Inflammatory macrophage (primary cell): ENCODE measurements at places on chromosomes 6 and 20.

DNA sequence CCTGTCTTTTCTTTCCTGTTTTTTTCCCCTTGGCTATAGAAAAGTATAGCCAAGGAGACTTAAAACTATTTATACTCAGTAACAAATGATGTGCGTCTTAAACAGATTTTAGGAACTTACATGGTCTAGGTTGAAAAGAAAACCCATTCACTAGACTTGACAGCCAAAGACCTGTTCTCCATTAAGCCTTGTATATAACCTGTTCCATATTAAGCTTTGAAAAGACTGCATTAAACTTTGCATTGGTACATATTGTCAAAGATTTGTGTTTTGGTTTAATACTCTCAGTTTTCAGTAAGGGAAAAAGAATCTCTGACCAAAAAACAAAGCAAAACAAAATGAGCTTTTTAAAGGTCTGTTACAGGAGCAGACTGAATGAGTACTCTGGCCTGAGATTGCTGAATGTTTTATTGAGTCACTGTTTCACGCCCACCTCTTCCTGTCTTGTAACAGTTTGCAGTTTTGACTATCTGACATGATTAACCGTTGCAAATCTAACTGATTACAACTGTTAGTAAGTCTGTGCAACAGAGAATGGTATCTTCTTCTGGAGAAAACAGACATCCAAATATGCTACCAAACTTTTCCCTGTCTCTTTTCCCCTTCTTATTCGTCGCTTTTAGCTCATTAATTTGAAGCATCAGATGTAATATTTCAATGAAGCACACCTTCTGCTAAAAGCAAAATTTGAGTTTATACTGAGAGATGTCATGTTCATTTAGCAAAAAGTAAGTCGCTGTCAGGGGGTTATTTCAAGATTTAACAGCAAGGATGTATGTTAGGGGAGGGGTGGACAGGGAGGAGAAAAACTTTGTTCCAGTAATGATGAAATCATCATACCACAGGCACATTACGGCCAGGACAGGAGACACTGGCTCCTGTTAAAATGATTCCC is 59.1 kb upstream of the SUPT3H start:
- peak; percentile 89 for DNase-seq

DNA sequence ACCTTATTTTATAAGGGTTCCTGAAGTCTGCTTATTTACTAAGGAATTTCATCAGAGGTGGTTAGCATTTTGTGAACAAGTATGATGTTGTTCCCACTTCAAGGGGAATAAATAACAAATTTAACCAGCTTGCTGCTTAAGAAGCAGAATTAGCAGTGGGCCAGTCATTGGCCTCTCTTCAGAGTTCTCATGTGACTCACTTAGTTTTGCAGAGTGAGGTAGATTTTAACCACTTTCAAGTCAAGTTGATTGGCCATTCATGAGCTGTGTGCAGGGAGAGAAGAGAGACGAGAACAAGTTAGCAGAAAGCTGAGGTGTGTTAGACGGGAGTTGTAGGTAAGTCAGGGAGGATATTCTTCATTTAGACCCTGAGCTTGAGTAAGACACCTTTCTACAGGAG is 18.1 kb downstream of the TOP1 start:
- DNase-seq: no peak

DNA sequence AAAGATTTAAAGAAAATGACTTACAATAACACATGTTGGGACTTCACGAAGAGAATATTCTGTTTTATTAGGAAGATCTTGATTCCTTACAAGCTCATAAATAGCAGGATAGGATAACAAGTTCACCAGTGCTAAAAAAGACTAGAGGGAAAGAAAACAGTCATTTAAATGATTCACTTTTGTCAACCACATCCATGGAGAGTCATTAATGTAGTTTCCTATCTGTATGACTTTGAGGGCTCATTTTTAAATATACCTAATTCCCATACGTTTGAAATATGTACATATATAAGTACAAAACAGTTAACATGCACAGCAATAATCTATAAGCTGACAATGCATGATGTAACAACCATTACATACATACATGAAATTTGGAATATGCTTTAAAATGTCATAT is 111.1 kb downstream of the TBC1D32 start:
- DNase-seq: no peak

DNA sequence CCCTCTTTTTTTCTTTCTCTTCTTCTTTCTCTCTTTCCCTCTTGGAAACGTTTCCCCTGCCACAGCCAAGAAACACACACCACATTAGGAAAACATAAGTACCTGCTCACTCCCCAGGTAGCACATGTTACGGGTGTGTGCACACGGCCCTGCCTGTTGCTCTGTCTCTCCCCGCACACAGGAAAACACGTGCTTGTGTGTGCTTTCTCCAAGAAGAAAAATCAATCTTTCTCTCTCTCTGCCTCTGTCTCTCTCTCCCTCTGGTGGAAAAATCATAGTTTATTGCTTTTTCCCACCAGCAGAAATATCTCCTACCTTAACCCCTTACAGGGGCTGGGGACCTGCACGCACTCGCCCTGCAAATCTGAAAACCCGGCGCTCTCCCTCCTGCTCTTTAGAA is 102.3 kb downstream of the EDN3 start:
- no peak for DNase-seq

DNA sequence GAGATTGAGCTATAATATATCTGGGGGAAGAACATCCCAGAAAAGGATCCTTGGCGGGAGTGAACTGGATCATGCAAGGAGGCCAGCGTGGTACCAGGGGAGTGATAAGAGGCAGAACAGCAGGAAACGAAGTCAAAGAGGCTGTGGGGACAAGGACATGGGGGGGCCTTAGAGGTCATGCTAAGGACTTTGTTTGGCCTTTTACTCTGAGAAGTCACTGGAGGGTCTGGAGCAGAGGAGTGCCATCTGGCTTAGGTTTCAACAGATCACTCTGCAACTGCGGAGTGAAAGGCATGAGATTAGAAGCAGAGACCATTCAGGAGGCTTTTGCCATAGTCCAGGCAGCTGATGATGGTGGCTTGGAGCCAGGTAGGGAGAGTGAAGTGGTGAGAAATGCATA is 24.3 kb downstream of the MRAP2 start:
- no peak for DNase-seq

DNA sequence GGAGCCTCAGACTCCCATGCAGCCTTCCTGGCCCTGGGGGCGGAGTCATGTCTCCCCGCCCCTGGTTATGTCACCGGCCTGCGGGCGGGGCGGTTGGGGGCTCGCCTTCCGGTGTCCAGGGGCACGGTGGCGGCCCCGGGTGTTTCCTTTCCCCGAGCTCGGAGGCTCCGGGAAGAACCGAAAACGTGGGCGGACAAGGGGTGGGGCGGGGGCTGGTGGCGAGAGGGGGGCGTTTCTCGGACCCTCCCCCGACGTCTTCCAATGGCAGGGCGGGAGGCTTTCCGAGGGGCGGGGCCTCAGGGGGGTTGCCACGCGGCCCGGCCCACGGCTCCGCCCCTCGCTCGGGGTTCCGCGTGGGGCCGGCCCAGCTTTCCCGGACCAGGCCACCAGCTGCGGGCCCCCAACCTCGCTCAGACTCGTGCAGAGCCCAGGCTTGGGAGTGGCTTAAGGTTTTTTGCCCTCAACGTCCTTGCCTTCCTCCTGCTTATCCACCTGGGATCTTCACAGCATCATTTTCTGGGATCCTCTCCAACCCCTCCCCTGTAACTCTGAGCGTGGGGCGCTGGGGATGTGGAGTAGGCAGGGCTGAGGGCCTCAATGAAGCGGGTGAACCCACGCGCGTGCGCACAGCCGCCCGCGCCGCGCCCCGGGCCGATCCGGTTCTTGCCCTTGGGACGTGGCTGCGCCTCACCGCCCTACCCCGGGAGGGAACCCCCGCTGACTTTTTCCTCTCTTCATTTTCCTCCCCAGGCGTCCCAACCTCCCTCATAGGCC is 2.1 kb upstream of the NRN1 start:
- DNase-seq: peak; percentile 25

DNA sequence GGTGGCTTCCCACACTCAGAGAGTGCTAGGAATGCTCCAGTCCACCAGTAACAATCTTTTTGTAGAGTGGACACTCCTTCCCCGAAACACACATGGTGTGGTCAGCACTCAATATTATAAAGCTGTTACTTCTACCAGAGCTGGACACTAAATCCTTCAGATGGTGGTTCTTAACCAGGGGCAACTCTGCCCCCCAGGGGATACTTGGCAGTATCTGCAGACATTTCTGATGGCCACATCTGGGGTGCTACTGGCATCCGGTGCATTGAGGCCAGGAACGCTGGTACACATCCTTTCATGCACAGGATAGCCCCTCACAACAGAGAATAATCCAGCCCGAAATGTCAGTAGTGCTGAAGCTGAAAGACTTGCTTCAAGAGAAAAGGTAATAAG is 124.4 kb downstream of the NFATC2 start:
- DNase-seq: no peak

DNA sequence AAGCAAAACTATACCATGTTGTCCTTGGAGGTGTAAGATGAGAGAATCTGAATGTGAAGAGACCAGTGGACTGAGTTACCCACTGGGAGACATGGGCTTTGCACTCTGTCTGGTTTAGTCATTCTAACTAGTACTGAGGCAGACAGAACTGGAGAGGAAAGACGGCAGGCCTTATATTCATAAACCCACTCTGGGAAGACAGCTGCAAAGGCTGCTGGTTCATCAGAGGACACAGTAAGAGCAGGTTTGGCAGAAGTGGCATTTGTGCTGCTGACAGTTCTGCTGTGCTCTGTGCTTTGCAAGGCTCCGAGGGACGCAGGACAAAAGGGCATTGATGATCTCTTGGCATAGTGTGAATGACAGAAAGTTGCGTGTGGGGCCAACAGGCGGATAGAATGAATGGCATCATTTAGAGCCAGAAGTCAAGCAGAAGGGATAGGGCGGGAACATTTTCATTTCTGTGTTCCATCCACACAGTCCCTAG is 142.3 kb upstream of the TENT5A start:
- DNase-seq: no peak

GRCh38 chr6:168582571-168582981 is 141.6 kb downstream of the SMOC2 start:
- no peak for DNase-seq

- DNase-seq: peak; percentile 90
These were observed 24.4 kb upstream of the C6orf62 start for GRCh38 chr6:24743265-24743943.

DNA sequence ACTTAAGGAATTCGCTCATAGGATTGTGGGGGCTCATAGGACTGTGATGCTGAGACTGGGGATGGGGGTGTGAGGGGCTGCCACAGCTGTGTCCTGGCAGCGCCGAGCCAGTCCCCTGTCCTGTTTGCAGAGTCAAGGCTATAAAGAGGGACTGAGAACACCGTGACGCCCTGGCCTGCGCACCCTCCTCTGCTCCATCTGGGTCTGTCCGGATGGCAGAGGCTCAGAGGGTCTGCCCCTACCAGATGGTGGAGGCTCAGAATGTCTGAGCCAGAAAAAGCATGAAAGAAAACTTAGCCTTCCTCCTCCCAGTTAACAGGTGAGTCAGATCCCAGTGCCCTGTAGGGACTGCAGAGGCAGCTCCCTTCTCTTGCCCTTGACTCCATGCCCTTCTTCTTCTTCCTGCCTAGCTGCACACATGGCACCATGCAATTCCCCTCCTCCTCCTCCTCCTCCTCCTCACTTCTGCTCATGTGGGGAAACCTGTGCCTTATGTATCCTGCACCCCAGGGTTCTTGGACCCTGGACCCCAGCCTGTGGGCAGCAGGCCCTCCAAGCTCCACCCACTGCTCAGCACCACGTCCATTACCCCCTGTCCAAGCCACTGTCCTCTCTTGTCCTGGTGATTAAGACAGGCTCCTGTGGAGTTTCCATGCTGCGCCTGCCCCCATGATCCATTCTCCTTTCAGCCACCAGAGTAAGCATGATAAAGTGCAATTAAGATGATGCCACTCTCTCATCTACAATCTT is 410.0 kb upstream of the SULF2 start:
- no peak for DNase-seq
